ENCODE measurements at places on chromosomes 12 and 14.

- DNase-seq: no peak
These were observed 56.5 kb downstream of the DAD1 start for GRCh38 chr14:22532345-22533056.

DNA sequence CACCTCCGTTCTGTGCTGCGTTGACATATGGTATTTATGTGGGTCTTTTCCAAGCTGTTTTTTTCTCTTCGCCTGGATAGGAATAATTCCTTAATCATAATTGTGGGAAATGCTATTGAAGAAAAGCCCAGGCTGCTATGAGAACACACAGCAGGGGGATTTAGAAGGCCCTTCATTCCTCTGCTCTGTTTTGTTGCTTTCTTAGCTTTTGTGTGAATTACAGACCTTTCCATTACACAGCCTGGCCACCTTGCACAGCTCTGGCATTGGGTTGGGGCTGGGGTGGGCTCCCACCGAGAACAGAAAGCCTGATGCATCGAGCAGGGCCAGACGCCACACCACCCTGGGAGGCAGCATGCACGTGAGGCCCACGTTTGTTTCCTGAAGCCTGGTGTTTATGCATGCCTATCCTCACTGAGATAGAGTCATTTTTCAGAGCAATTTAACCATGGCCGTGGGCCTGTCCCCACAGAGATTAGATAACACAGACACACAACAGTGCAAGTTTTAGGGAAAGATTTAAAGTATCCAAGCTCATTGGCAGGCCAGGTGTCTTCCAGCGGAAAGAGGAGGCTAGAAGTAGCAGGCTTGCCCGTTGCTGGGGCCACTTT, 287.6 kb upstream of the PWP1 start:
- DNase-seq: no peak

GRCh38 chr14:69708586-69709560, 58.1 kb upstream of the SRSF5 start:
- no peak for DNase-seq

- DNase-seq: no peak
These were observed 56.2 kb downstream of the SLC15A4 start for GRCh38 chr12:128767518-128767917.

- no peak for DNase-seq
These were observed 3.0 kb upstream of the PIANP start for GRCh38 chr12:6703631-6704030.

DNA sequence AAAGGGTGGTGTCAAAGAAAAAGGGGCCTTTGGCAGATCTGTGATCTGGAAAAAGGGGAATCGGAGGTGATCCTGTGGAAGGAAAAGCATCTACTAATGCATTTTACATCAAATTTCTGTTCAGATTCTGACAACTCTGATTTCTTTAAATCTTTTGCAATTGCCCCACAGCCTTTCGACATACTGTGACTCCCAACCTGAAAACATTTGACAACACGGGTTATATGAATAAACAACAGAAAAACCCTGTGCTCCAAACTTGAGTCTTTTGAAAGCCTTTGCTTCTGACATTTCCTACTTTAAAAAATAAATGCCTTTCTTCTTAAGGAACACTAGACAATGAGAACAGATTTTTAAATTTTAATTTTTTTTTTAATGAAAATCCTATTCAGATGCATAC, 231.9 kb upstream of the HMGA2 start:
- no peak for DNase-seq

DNA sequence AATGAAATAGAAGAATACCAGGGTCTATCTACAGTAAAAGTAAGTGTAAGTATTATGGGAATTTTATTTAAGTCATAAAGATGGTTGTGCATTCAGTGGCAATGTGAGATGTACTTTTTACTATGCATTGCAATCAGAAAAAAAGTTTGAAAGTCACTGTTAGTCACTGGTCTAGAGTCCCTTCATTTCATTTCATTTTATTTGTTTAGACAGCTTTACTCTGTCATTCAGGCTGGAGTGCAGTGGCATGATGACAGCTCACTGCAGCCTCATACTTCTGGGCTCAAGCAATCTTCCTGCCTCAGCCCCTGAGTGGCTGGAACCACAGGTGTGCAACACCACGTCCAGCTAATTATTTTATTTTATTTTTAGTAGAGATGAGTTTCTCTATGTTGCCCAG, 42.6 kb downstream of the TGFB3 start:
- no peak for DNase-seq

- DNase-seq: no peak
These were observed 88.9 kb downstream of the LIN7A start for GRCh38 chr12:80848858-80849257.

GRCh38 chr12:121088195-121088585, 44.5 kb upstream of the P2RX7 start:
- no peak for DNase-seq

DNA sequence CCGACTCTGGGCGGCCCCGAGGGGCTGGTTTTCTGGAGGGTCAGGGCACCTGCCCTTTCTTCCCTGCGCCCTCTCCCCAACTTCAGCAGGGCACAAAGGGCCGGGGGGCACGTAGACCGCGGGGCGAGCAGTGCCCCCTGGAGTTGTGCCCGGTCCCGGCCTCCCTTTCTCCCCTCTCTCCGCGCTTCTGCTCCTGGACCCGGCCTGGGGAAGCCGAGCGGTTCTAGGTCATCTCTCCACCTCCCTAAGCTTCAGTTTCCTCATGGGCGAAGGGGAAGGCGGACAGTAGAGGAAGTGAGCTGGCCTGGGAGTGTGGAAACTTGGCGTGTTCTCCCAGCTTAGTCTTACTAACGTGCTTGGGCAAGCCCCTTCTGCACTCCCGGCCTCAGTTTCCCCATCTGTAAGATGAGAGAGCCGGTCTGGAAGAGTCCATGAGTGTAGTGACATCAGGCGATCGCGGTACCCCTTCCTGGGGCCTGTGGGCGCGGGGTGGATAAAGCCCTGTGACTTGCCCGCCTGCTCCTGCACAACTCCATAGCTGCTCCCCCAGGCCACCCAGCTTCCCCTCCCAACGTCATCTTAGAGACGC, 158.6 kb upstream of the PARP11 start:
- DNase-seq: no peak

- no peak for DNase-seq
These were observed 194.8 kb downstream of the LRIG3 start for GRCh38 chr12:58725400-58726105.

Measured in activated effector memory CD4-positive, alpha-beta T cell treated with Interleukin-2 at 50 U/mL for 16 hours (primary cell).